Astrocyte (in vitro differentiated cells and primary cell): ENCODE measurements at places on chromosomes 3 and 15. TPM values are rescaled to one million over a fixed set of nuclear protein-coding genes. Genes with fewer than 3 reads are reported as not detected.

ARPP19 gene
- 182 and 198 TPM in 2 replicates for total RNA-seq

CCR8 gene
- not detected in 2 replicates for total RNA-seq

BCHE gene
- total RNA-seq, result 9.2 and 10.6 TPM in 2 replicates

CPNE9 gene
- 0.20 TPM in 1 of 2 replicates, not detected in the other for total RNA-seq

ITIH1 gene
- not detected in 2 replicates for total RNA-seq

SLC12A1 gene
- not detected in 2 replicates for total RNA-seq

CLSTN2 gene
- total RNA-seq, result 80.9 and 85.0 TPM in 2 replicates

GRAMD1C gene
- 3.7 TPM in 2 replicates for total RNA-seq

DNA sequence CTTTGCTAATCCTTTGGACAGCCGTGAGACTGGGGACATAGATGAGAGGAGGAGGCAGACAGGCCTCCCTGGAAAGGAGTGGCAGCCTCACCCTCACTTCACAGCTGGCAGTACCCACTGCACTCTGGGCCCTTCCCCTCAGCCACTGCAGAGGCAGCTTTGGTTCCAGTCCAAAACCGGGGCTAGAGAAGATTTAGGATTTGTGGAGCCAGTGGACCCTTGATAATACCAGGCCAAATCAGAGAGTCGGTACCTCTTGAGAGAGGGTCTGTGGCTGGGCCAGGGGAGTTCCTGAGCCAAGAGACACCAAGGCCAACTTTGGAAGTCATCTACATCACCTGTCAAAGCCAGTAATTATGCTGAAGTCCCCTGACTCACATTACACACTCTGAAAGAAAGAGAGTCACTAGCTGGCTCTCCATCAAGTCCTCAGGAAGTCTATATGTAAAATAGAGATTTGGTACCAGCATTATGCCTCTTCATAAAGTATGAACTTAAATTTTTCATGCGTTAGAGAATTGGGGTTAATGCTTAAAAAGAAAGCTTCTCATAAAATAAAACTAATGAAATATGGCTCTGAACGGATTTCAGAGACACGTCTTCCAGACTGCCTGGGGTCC is 244.1 kb upstream of the SEMA6D start:
- H3K4me1 ChIP-seq, result no peaks in the 10 kb centered on the region
- H3K27ac ChIP-seq, result no peak overlapping the region
- no peaks in the 10 kb centered on the region for H3K36me3 ChIP-seq
- H3K27me3 ChIP-seq, result no peaks in the 10 kb centered on the region

- peaks cover 15% of the 10 kb centered on the region for H3K4me1 ChIP-seq
- peak overlapping the region; percentile 65 for H3K4me3 ChIP-seq
- H3K27ac ChIP-seq, result no peak overlapping the region
- peak; percentile 11 for DNase-seq
- no peaks in the 10 kb centered on the region for H3K36me3 ChIP-seq
- no peaks in the 10 kb centered on the region for H3K27me3 ChIP-seq
Measured at GRCh38 chr3:48661501-48662144, 1.1 kb downstream of the CELSR3 start.

DNA sequence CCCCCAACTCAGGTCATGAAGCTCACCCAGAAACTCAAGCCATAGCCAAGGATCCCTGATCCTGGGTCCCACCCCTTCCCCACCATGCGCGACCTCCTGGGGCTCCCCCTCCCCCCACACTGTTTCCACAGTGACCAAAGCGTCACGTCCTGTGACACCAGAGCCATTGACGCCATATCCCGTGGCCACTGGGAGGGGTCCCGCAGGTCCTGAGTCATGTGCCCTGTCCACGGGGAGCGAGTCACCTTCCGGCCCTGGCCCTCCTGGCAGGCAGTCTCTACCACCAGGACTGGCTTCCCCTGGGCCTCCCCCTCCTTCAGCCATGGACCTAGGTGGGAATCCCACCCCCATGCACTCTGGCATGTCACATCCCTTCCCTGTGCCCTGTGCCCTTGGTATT is 15.6 kb downstream of the SEMA3F start:
- no peak overlapping the region for H3K4me3 ChIP-seq
- peak; percentile 61 for DNase-seq
- H3K27ac ChIP-seq, result peak overlapping the region; percentile 28
- H3K36me3 ChIP-seq, result no peaks in the 10 kb centered on the region

DNA sequence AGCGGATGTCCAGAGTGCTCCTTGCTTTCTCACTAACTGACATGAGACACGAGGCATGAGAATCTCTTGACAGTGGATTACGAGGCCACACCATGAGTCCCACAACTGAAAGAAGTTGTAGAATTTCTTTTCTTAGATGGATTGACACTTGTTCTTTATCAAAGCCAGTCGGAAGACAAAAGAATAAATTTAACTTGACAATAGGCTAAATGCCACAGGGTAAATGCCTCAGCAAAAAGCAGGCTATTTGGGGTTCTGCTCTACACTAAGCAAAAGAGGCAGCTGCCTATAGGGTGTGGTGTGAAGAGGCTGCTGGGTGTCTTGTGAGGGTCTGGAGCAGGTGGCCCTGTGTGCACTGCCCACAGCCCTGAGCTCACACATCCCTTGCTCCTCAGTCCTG is 135.1 kb upstream of the SEMA6D start:
- no peak overlapping the region for H3K4me3 ChIP-seq
- H3K27me3 ChIP-seq, result no peaks in the 10 kb centered on the region
- H3K27ac ChIP-seq, result no peak overlapping the region
- no peaks in the 10 kb centered on the region for H3K4me1 ChIP-seq
- no peak for DNase-seq
- H3K36me3 ChIP-seq, result no peaks in the 10 kb centered on the region

DNA sequence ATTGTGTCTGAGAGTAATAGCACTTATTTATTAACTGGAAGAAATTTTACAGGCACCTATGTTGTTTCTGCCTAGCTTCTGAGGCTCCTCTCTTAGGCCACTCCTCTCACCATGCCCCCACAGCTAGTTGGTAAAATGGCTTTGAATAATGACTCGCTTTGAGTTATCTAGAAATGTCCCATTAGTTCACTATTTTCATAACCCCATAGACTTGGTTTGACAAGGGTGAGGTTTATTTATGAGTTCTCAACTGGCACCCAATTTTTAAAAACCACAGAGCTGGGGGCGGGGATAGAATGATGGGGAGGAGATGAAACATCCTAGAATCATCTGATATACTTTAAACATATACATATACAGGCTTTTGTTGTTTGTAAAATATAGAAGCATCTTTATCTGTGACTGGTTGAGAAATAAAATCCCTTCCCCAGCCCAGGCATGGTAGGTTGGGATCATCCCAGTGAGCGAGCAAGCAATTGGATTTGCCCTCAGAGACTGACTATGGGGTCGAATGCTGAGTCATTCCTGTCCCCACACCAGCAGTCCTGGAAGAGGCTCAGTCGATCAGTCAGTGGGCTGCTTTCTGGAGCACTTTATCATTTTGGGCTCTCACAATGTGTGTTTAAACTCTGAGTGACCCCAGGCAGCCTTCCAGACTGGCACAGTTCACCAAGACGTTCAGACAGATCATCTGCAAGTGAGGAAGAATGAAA is 60.2 kb upstream of the TSEN2 start:
- H3K4me3 ChIP-seq, result no peak overlapping the region
- H3K27me3 ChIP-seq, result no peaks in the 10 kb centered on the region
- DNase-seq, result peak; percentile 66
- H3K27ac ChIP-seq, result no peak overlapping the region
- H3K4me1 ChIP-seq, result peaks cover 15% of the 10 kb centered on the region
- H3K36me3 ChIP-seq, result no peaks in the 10 kb centered on the region

GRCh38 chr3:39013289-39013688 is 38.5 kb downstream of the SCN11A start:
- H3K4me1 ChIP-seq, result no peaks in the 10 kb centered on the region
- H3K4me3 ChIP-seq, result no peak overlapping the region
- no peaks in the 10 kb centered on the region for H3K36me3 ChIP-seq
- peaks cover 7% of the 10 kb centered on the region for H3K27me3 ChIP-seq
- H3K27ac ChIP-seq, result no peak overlapping the region

DNA sequence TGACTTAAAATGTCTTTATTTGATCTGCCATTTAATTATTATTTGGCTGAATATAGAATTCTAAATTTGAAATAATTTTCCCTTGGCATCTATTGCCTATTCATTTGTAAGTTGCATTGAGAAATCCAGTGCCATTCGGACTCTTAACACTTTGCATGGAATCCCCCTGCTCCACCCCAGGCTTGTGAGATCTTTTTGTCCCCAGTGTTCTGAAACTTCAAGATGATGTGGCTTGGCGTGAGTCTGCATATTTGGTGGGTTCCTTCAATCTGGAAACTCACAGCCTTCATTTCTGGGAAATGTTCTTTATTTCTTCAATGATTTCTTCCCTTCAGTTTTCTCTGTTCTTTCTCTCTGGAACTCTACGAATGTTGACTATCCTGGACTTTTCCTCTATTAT is 83.8 kb upstream of the BLM start:
- no peaks in the 10 kb centered on the region for H3K27me3 ChIP-seq
- H3K27ac ChIP-seq, result no peak overlapping the region
- peaks cover 22% of the 10 kb centered on the region for H3K36me3 ChIP-seq

DNA sequence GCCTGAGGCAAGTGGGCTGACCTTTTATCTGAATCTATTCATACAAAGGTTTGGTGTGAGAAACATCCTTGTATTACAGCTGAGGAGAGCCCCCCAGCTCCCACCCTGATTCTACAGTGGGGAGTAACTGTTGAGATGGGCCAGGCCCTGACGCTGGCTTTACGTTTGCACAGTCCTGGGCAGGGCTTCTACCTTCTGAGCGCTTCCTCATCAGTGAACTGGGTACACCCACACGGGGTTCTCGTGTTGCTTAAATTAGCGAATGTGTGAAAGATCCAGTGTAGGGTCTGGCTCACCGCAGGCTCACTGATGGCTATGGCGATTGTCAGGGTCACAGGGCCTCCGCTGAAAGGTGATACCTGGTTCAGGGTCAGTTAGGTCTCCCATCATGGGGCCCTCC is 7.3 kb upstream of the GHRL start:
- H3K27me3 ChIP-seq, result no peaks in the 10 kb centered on the region
- H3K36me3 ChIP-seq, result peaks cover 52% of the 10 kb centered on the region
- H3K27ac ChIP-seq, result no peak overlapping the region
- H3K4me3 ChIP-seq, result no peak overlapping the region

- no peaks in the 10 kb centered on the region for H3K27me3 ChIP-seq
- H3K4me1 ChIP-seq, result peaks cover 4% of the 10 kb centered on the region
- H3K4me3 ChIP-seq, result peak overlapping the region; percentile 98
- no peaks in the 10 kb centered on the region for H3K36me3 ChIP-seq
- peak overlapping the region; percentile 93 for H3K27ac ChIP-seq
Measured at GRCh38 chr3:168094877-168095610, 680 bp downstream of the GOLIM4 start.

GRCh38 chr15:31313223-31313622 is 13.4 kb upstream of the KLF13 start:
- no peak overlapping the region for H3K4me3 ChIP-seq
- H3K27me3 ChIP-seq, result peaks cover 4% of the 10 kb centered on the region
- H3K4me1 ChIP-seq, result no peaks in the 10 kb centered on the region
- no peak overlapping the region for H3K27ac ChIP-seq
- no peaks in the 10 kb centered on the region for H3K36me3 ChIP-seq

DNA sequence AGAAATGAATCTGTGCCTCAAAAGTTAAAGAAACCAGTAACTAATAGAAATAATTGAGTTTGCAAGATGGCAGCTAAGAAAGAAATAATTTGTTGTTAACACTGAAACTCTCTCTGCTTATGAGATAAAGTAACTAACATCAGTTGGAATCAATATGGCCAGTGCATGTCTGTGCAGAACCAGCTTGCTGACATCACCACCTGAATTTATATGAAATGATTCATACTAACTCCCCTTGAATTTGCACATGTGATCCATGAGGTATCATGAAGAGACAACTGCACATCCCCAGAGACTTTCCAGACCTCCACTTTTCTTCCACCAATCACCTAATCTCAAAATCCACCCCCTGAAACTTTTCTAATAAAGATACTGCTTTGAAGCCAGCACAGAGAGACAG is 10.3 kb upstream of the SLC25A38 start:
- H3K36me3 ChIP-seq, result no peaks in the 10 kb centered on the region
- H3K27ac ChIP-seq, result no peak overlapping the region
- H3K4me3 ChIP-seq, result no peak overlapping the region
- DNase-seq, result no peak
- peaks cover 6% of the 10 kb centered on the region for H3K27me3 ChIP-seq
- H3K4me1 ChIP-seq, result no peaks in the 10 kb centered on the region

- peaks cover 44% of the 10 kb centered on the region for H3K4me1 ChIP-seq
- no peak overlapping the region for H3K27ac ChIP-seq
- DNase-seq, result no peak
- H3K4me3 ChIP-seq, result no peak overlapping the region
Measured at GRCh38 chr3:66475386-66476020, 25.3 kb downstream of the LRIG1 start.

- H3K4me3 ChIP-seq, result no peak overlapping the region
- no peaks in the 10 kb centered on the region for H3K4me1 ChIP-seq
- no peaks in the 10 kb centered on the region for H3K36me3 ChIP-seq
- no peak overlapping the region for H3K27ac ChIP-seq
- H3K27me3 ChIP-seq, result no peaks in the 10 kb centered on the region
Measured at GRCh38 chr15:77597804-77598453, 34.8 kb downstream of the LINGO1 start.

DNA sequence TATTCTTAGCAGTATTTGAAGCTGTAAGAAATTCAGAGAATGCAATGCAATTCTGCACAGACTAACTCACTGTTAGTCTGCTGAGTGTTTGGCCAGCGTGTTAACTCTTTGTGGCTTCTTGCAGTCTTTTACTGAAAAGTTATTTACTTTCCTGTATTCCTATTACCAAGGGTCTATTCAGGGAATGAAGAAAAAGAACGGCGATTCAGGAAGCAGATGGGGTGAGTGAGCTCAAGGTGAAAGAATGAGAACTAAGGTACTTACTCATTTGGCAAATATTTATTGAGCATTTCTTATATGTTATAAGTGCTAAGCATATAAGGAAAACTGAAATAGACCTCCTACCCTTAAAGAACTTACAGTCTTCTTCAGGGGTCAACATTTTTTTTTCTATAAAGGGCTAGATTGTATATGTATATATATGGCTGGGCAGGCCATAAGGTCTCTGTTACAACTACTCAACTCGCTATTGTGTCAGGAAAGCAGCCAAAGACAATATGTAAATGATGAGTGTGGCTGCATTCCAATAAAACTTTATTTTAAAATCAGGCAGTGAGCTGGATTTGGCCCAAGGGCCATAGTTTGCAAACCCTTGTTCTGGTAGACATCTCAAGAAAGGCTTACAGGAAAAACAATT is 271.9 kb upstream of the GADL1 start:
- peak overlapping the region; percentile 33 for H3K4me3 ChIP-seq
- peak overlapping the region; percentile 86 for H3K27ac ChIP-seq
- H3K27me3 ChIP-seq, result no peaks in the 10 kb centered on the region
- H3K36me3 ChIP-seq, result no peaks in the 10 kb centered on the region

- peak overlapping the region; percentile 9 for H3K4me3 ChIP-seq
- H3K4me1 ChIP-seq, result peaks cover 60% of the 10 kb centered on the region
- H3K36me3 ChIP-seq, result peaks cover 4% of the 10 kb centered on the region
Measured at GRCh38 chr15:73930790-73931281, 4.6 kb downstream of the LOXL1 start.

- H3K27me3 ChIP-seq, result no peaks in the 10 kb centered on the region
- DNase-seq, result no peak
- H3K4me1 ChIP-seq, result no peaks in the 10 kb centered on the region
Measured at GRCh38 chr3:5898106-5898505, 710.6 kb downstream of the EDEM1 start.

GRCh38 chr3:47002171-47003055 is 22.9 kb downstream of the NBEAL2 start:
- H3K36me3 ChIP-seq, result no peaks in the 10 kb centered on the region
- DNase-seq, result no peak
- H3K27ac ChIP-seq, result no peak overlapping the region
- no peaks in the 10 kb centered on the region for H3K27me3 ChIP-seq
- H3K4me3 ChIP-seq, result no peak overlapping the region
